Fibroblast of the aortic adventitia (primary cell): ENCODE measurements at places on chromosomes 11 and 22. TPM values are rescaled to one million over a fixed set of nuclear protein-coding genes. Genes with fewer than 3 reads are reported as not detected.

Gene CD59
- total RNA-seq = 175 and 1,509 TPM in 2 replicates

Gene TREH
- total RNA-seq = not detected in 2 replicates

Gene APOBEC3C
- 5.2 and 18.9 TPM in 2 replicates for total RNA-seq

Gene PHF21A
- 22.5 and 24.0 TPM in 2 replicates for total RNA-seq

Gene OR4D9
- not detected in 2 replicates for total RNA-seq

Gene MUC6
- under 0.01 TPM in 1 of 2 replicates, not detected in the other for total RNA-seq

Gene APOL4
- total RNA-seq = 2.0 and 3.1 TPM in 2 replicates

Gene FXYD2
- total RNA-seq = not detected in 2 replicates

Gene GTSE1
- 1.3 and 13.4 TPM in 2 replicates for total RNA-seq

Gene CLDN5
- 0.27 and 1.6 TPM in 2 replicates for total RNA-seq

Gene SCGB1C1
- total RNA-seq = not detected in 2 replicates

Gene UEVLD
- total RNA-seq = 6.1 and 35.2 TPM in 2 replicates

Gene KIF18A
- total RNA-seq = 0.82 and 18.2 TPM in 2 replicates

Gene UPK3A
- total RNA-seq = not detected in 2 replicates

Gene ALDH3B1
- 12.5 and 20.8 TPM in 2 replicates for total RNA-seq

Gene MRPL16
- total RNA-seq = 25.7 and 29.3 TPM in 2 replicates

Gene OR5P2
- not detected in 2 replicates for total RNA-seq

Gene OR2AG2
- total RNA-seq = 0.09 and 0.33 TPM in 2 replicates

Gene OR51B2
- total RNA-seq = not detected in 2 replicates

Gene SPDYC
- total RNA-seq = not detected in 2 replicates

Gene C11orf97
- total RNA-seq = not detected in 2 replicates

Gene RRM1
- total RNA-seq = 71.1 and 158 TPM in 2 replicates

Gene FGF3
- not detected in 2 replicates for total RNA-seq

Gene CDON
- total RNA-seq = 54.4 and 66.6 TPM in 2 replicates

Gene FGF4
- 0.08 TPM in 1 of 2 replicates, not detected in the other for total RNA-seq

Gene C11orf87
- total RNA-seq = 0.09 TPM in 1 of 2 replicates, not detected in the other

Gene NLRP14
- 0.18 TPM in 1 of 2 replicates, not detected in the other for total RNA-seq

Gene SLC22A25
- total RNA-seq = not detected in 2 replicates

Gene TMEM191C
- 0.08 and 0.45 TPM in 2 replicates for total RNA-seq

Gene CALCB
- total RNA-seq = not detected in 2 replicates

Gene ADAMTS15
- 8.6 and 30.8 TPM in 2 replicates for total RNA-seq

Gene SLC25A45
- total RNA-seq = 0.41 and 5.8 TPM in 2 replicates

Gene APOL3
- 17.4 and 25.8 TPM in 2 replicates for total RNA-seq

Gene CCDC15
- total RNA-seq = 3.6 and 9.8 TPM in 2 replicates

Gene STK33
- total RNA-seq = 1.1 and 3.8 TPM in 2 replicates

Gene ACR
- total RNA-seq = not detected in 2 replicates

Gene PLA2G3
- 0.08 and 0.09 TPM in 2 replicates for total RNA-seq
